Brain (organoid and tissue), 16 donors: ENCODE measurements at places on chromosomes 4 and X. TPM values are rescaled to one million over a fixed set of nuclear protein-coding genes. Genes with fewer than 3 reads are reported as not detected.

- peak; percentile 87 for DNase-seq
Measured at GRCh38 chr4:4694296-4694772, 152.5 kb upstream of the STX18 start.

- peak; percentile 91 for DNase-seq
Measured at GRCh38 chr4:27742816-27743215, 882.2 kb downstream of the STIM2 start.

The ANAPC4 gene
- polyA plus RNA-seq, result 6.7 TPM

GRCh38 chr4:108982402-108983185 lies 219.7 kb upstream of the ETNPPL start:
- no peak for DNase-seq

GRCh38 chrX:65596270-65597034 lies 61.9 kb upstream of the LAS1L start:
- no peak for DNase-seq

The NPFFR2 gene
- polyA plus RNA-seq, result not detected

The C4orf51 gene
- not detected for polyA plus RNA-seq

DNA sequence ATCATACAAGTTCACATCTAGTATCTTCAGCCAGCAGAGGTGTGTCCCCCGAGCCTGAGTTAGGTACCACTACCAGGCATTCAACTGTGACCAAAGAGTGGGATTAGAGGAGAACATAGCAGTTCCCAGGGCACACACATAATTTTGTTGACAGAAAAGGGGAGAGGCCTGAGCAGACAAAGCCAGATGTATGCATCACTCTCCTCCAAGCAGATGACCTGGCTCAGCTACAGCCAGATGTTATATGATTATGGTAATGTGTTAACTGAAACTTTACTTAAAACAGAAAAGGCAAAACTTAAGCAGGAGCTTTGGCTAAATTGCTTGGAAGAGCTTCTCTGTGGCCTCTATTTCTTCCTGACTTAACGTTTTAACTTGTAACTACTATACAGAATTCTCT lies 88.9 kb downstream of the CC2D2A start:
- DNase-seq, result no peak

DNA sequence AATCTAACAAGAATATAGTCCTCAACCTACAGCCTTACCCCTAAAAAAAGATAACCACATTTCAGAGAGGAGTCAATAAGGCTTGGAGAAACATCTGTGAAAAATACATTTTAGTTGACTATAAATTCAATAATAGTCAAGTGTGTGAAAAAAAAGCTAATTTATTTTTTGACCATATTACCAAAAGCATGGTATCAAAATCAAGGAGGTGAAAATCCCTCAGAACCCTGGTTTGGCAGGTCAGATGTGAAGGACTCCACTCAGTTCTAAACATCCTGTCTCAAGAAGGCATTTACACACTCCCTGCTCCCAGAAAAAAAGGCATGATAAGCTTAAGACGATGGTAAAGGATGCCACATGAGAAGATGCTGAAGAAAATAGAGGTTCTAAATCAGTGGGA lies 745.1 kb upstream of the TENM3 start:
- no peak for DNase-seq
